ENCODE measurements at places on chromosomes 2 and 18.

DNA sequence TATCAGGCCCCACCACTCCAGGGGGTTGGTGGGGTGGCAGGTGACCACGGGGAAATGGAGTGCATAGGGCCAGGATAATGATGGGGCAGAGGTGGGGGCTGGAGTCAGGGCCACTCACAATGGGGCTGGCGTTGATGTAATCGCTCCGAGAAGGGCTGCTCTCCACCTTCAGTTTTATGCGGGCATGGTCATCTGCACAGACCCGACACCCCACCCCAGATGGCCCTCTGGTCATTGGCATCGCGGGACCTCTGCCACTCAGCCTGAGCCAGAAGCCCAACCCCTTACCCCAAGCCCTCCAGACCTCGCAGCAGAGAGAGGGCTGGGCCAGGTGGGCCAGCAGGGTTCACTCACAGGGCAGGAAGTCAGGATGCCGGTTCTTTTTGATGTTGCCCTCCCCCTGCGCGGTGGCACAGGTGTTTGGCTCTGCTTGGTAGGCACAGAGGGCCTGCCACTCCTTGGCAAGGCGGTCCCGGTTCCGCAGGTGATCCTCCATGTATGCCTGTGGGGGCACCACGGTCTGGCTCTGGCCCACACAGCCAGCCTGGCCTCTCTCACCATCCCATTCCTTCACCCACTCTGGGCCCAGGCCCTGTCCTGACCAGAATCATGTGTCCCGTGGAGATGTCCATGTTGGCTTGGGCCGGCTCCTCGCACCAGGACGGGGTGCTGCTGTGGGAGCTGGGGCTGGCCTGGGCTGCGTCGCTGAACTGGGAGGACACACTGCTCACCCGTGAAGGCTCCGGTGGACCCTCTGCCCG lies 12.4 kb downstream of the PTPRN start:
- no peak for DNase-seq

DNA sequence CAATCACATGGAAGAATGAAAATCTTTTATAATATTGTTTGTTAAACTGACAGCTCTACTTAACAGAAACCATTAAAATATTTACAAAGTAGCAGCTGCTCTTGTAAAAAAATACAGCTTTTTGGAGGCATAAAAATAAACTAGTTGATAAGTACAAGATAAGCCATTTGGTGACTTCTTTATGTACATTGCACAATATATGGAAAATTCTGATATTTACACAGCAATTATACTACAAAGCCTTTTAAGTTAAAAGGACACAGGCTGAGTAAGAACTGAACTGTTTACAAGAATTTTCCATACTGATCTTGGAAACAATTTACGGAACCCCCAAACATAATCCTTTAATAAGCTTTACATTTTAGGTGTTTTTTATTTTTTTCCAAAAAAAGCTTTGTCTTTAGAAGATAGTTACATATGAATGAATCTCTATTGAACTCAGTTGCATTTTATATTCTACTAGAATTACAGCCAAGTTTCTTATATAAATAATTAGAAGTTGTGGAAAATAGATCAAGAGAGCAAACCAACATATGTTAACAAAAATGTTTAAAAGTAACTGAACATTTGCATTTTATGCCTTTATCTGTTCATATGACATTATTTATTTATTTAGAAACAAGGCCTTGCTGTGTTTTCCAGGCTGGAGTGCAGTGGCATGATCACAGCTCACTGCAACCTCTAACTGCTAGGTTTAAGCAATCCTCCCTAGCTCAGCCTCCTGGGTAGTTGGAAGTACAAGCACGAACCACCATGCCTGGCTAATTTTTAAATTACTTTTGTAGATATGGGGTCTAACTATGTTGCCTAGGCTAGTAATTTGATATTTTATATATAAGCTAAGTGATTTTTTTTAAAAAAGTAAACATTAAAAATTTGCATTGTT lies 142.5 kb downstream of the OTX1 start:
- DNase-seq = no peak

- DNase-seq = no peak
Measured at GRCh38 chr2:174076040-174076439, 110.9 kb upstream of the SP3 start.

GRCh38 chr2:32993005-32993539 lies 46.3 kb downstream of the LTBP1 start:
- no peak for DNase-seq

DNA sequence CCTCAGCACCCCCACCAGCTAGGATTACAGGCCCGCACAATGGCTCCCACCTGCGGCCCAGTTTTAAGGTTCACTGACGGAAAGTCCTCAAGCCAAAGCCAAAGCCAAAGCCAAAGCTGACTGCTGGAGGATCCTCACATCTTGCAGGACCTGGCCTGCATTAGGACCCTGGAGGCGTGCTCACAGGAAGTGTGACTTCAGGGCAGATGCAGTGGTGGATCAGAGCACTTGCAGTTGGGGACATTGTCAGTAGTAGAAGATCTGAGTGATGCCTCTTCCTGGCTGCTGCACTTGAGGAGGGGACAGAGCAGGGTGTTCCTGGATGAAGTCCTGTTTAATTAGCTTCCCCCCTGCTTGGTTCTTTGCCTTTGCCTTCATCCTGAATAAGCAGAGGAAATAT lies 69.0 kb upstream of the ALPP start:
- no peak for DNase-seq

DNA sequence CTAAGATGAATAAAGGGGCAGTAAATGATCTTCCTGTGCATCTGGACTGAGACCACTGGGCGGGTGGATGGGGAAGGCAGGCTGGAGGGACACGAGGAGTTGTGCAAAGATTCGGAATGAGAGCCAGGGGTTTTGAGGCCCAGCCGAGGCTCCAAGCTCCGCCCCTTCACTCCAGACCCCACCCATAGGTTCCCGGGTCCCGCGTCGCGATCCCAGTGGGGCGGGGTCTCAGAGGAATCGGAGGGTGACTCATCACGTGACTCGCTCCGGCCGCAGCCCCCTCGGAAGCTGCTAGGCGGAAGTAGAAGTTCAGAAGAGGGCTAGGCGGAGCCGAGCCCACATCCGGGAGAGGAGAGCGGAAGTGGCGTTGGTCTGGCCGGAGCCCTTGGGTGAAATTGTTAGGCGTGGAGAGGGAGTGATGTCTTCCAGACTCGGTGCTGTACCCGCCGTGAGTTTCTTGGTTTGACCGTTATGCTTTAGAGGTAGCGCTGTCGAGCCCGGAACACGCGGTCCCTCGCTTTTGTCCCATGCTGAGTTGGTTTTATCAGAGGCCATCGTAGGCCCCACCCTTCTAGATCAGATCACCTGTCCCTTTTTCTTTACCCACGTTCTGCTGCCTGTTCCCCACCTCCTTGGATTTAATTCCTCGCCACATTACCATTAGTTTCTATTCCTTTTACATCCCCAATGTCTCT lies at the start of gene ZNF512:
Gene ZNF512 (plus strand): TSS at position 348 of the 695 bp plus-strand sequence. CDS start 71 bp downstream, at position 419.
- peak; percentile 90 for DNase-seq

DNA sequence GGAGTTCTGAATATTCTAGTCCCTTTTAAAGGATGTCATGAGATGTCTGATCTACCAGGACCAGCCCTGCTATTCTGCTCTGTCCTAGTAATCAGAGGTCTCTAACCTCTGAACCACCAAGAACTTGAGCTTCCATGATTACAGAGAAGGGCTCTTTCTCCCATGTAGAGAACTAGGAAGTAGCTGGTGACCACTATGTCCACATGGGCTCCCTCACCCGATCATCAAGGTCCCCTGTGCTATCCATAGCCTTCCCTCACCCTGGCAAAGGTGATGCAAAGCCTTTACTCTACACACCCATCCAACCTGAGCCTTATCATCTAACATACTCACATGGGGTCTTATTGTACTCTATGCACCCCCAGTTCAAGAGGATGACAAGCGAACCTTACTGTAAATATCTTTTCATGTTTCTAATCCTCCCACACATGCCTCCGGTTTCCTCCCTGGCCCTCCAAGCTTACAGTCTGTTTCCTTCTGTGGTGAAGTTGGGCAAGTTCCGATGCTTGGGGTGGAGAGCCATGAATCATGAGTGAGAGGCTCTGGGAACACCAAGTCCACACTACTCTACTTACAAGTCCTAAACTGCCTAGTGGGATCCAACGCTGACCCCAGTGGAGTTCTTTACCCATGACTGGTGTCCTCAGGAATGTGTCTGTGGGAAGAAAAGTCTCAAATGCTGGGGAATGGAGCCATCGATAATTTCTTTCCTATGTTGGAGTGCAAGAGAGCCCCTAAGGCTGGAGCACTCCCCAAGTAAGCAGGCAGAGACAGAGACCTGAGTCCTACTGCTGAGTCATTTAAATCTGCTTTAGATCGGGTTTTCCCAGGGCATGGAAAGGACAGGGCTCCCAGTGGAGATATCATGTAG lies 73.3 kb upstream of the KLF7 start:
- DNase-seq = no peak
